ENCODE measurements at places on chromosomes 7 and 10.

GRCh38 chr7:1238931-1239802 is 6.5 kb downstream of the UNCX start:
- DNase-seq, result no peak

GRCh38 chr10:64519831-64520230 is 998.6 kb downstream of the REEP3 start:
- no peak for DNase-seq

DNA sequence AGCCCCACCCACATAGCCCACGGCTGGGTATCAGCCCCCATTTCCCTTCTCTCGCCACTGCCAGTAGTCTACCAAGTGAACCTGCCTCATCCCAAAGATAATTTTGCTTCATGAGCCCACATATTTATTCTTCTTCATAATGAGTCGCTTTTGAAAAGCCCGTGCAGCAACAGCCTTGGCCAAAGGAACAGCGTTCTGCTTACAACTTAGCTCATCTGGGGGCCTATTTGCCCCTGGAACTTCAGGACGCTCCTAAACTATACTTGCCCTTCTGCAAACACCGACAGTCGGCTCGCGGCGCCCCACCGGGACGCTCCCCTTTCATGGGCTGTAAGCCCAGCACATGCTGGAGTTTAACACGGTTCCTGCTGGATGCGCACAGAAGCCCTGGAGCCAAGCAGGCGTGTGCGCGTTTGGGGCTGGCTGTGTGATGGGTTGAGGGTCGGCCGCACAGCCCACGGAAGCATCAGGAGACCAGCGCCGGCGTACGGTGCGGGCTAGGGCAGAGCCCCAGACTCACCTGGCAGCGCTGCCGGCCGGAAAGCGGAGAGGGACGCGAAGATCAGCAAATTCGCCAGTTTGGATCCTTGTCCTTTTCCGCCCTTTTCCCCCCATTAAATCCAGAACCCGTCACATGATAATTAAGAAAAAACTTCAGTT is 370 bp downstream of the TMEM60 start:
- DNase-seq, result no peak

- no peak for DNase-seq
These were observed 2.5 kb upstream of the MACC1 start for GRCh38 chr7:20219446-20220292.

All from SK-N-MC (cell line).